ENCODE measurements at places on chromosomes 12 and 14.

DNA sequence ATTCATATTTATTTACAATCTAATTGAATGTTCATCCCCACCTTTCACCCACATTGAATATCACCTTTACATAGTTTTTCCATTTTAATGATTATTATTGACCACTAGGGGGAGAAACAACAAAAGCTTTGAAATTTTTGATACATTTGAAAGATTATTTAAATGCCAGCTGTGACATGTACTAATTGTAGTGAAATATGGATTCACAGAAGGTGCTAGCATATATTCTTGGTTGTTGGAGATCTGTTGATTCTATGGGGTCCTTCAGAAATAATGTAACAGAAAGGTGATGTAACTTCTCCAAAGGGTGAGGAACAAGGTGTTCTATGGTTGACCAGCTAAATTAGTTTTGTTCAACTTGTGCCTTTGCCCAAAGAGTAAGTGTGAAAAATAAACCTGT lies 22.4 kb upstream of the GPR33 start:
- DNase-seq, result no peak

GRCh38 chr12:109127533-109128242 lies 11.3 kb downstream of the ACACB start:
- no peak for DNase-seq

- no peak for DNase-seq
Measured at GRCh38 chr12:127770118-127770517, 496.9 kb upstream of the TMEM132C start.

DNA sequence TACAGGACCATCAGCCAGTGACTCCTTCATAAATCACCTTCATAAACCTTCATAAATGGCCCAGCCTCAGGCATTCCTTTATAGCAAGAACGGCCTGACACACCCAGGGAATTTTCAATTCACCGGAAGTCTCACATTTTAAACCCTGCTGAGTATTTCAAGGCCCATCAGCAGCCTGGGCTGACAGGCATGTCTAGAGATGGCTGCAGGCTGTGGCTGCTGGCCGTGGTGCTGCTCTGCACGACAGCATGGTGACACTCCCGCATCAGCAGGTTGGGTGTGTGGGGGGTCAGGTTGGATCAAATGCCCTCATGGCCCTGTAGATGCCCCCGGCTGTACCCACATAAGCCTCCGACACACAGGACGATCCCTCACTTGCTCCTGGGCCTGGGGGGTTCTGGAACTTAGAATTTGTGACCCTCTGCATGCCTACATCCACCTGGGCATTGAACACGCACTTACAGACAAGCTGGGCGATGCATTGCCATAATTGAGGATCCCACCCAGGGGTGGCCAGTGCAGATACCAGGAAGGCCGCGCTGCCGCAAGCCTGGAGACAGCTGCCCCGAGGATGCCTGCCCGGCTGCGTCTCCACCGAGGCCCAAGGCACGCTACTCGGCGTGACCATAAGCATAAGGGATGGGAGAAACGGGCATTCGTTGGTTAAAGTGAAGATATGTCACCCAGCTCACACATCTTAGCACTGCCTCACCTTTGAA lies 124.3 kb downstream of the PIWIL1 start:
- DNase-seq, result no peak

DNA sequence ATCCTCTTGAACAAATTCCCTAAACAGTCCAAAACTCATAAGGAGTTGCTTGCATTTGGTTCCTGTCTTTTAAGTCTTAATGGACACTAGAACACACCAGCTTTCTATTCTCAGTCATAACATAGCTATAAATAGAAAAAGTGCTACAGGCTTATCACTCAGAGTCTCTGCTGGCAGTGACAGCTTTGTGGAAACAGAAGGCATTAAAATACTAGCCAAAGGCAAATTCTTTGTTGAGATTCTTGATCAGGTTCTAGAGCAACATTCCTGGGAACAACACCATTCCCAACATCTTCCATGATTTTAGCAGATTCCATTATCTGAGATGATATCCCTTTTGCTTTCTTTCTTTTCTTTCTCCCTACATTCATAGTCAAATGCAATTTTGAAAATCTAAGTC lies 207.7 kb upstream of the PLEKHG7 start:
- DNase-seq, result no peak

DNA sequence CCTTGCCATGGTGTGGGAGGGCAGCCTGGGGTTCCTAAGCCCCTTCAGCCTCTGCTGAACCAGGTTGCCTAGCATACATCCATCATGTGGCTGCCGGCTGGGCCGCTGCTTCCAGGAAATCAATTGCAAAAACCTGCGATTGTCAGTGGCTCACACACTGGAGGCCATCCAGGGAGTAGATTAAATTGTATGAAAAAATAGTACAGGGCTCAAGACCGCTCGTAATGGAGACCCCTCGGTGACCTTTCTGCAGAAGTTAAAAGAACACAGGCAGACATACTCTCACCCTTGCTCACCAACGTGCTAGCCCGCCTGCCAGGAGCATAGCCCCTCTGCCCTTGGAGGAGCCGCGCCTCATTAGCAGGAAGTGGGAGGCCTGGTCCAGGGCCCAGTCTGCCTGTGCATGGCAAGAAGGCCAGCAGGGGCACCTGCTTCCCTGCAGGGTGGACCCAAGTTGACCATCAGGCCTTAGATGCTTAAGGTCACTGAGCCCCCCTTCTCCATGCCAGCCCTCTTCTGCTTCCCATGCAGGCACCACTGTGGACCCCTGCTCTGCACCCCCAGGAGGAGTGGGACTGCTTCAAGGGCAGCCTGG lies 31.4 kb upstream of the CIPC start:
- DNase-seq, result no peak

DNA sequence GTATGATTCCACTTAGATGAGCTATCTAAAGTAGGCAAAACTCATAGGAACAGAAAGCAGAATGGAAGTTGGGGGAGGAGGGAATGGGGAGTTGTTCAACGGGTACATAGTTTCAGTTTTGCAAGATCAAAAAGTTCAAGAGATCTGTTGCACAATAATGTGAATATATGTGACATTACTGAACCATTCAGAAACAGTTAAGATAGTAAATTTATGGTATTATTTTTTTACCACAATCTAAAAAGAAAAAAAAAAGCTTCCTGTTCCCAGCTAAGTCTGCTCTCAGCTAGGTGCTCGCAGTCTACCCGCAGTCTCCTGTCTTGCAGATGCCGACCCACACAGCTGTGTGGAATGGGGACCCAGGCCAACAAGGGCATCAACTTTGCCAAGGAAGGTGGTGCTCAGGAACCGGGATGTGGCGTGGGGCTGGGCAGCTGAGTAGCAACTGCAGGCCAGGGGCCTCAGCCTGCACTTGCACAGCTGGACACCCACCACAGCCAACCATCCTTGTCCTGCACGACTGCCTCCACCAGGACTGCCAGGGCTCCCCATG lies 15.3 kb upstream of the ANO6 start:
- DNase-seq, result no peak

- DNase-seq, result no peak
Measured at GRCh38 chr12:57764662-57765002, 2.2 kb downstream of the CYP27B1 start.

- no peak for DNase-seq
Measured at GRCh38 chr14:56959869-56960268, 149.6 kb upstream of the OTX2 start.

- no peak for DNase-seq
Measured at GRCh38 chr12:82620917-82621316, 65.8 kb upstream of the TMTC2 start.

DNA sequence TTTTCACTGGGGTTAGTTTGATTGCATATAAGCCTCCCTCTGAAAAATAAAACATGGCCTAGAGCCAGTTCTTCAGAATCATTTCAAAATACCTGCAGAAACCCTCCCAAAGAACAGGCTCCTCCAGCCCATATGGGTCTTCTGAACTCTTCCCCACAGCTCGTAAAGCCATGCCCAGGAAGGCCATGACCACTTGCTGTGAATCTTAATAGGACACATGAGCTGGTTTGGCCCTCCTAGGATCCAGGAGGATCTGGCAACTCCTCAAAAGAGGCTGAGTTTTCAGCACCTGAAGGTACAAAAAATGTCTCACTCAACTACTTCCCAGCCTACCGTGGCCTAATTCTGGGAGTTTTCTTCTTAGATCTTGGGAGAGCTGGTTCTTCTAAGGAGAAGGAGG lies 2.4 kb downstream of the MYBPC1 start:
- DNase-seq, result no peak

DNA sequence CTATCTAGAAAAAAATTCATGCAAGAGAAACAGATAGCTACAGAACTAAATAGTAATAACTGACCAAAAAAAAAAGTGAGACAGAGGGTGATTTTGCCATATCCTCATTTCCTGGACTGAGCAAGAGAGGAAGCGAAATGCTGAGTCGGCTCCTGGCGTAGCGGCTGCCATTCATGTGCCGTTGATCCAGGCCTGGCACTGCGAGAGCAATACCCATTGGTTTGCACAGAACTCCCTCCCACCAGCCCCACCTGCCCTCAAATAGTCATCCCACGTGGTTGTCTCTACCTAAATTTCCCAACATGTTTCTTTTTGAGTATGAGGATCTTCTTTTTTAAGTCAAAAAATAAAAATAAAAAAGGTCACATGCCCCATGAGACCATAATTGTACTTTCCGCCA lies 9.4 kb upstream of the WNT5B start:
- no peak for DNase-seq

- DNase-seq, result no peak
Measured at GRCh38 chr14:101774814-101775213, 13.3 kb downstream of the PPP2R5C start.

- no peak for DNase-seq
Measured at GRCh38 chr14:71597955-71598660, 334.1 kb upstream of the RGS6 start.

DNA sequence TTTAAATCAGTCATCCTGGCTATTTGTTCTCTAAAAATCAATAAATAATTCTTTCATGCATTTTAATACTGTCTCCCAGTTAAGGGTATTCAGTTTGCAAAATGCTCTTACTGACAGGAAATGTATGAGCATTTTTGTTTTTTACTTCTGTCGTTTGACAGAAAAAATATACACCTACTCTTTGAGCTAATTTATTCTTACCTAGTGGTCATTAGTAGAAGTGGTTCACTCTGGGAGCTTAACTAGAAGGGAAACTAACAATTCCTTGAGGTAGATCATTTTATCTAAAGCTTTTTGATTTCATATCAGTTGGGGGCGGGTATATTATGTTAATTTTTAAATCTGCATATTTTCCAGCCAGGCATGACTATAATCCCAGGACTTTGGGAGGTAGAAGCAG lies 33.8 kb upstream of the PAPLN start:
- no peak for DNase-seq

DNA sequence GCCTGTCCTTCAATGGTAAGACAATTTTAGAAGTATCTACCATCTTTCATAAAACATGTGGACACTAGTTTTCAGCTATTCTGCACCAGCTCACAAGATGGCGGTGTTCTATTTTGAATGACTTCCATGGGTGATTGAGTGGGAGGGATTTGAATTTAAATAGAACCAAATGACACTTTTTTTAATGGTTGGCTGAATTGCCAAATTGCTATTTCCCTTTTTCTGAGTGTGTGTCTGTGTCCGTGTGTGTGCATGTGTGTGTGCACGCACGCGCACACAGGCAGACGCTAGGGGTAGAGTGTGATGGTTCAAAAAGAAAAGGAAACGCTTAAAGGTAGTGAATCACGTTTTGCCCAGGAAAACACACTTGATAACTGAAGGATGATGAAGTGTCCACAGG lies 362.6 kb downstream of the DAD1 start:
- DNase-seq, result no peak

- DNase-seq, result no peak
Measured at GRCh38 chr14:63192085-63192484, 12.2 kb upstream of the RHOJ start.

- no peak for DNase-seq
Measured at GRCh38 chr12:75545636-75546035, 34.2 kb upstream of the KRR1 start.

DNA sequence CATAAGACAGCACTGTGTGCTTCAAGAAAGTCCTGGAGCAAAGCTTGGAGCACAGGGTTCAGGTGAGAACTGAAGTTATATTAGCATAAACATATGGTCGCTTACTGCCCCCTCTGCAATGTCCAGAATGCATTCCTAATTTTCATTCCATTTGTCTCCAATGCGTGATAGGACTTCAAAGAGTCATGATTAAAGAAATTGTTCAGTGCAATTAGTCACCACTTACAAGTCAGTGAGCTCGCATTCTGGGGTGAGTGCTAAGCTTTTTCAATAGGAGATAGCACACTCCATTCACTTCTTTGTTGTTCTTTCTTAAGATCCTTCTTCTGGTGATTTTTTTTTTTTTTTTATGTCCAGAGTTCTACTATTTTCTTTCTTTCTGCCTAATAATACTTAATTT lies 398.4 kb downstream of the SYT1 start:
- no peak for DNase-seq

- peak; percentile 72 for DNase-seq
Measured at GRCh38 chr12:67747869-67748742, 99.6 kb downstream of the DYRK2 start.

GRCh38 chr14:64848239-64848638 lies 31.5 kb downstream of the SPTB start:
- no peak for DNase-seq

- DNase-seq, result no peak
Measured at GRCh38 chr14:65860956-65861611, 448.6 kb downstream of the FUT8 start.

GRCh38 chr12:111298582-111299436 lies 70.1 kb downstream of the PHETA1 start:
- no peak for DNase-seq

GRCh38 chr12:67446716-67447115 lies 177.6 kb downstream of the CAND1 start:
- no peak for DNase-seq

GRCh38 chr12:26473291-26473690 lies 277.9 kb downstream of the SSPN start:
- DNase-seq, result no peak

DNA sequence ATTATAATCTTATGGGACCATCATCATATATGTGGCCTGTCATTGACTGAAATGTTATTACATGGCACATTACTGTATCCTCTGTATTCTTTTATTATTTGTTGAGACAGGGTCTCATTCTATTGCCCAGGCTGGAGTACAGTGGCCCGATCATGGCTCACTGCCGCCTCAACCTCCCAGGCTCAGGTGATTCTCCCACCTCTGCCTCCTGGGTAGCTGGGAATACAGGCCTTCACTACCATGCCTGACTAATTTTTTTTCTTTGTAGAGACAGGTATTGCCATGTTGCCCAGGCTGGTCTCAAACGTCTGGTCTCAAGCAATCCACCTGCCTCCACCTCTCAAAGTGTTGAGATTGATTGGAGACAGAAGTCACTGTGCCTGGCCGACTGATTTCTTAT lies 153.2 kb downstream of the RASSF9 start:
- no peak for DNase-seq

- DNase-seq, result no peak
Measured at GRCh38 chr14:74144789-74145188, 60.0 kb downstream of the LIN52 start.

GRCh38 chr14:74213907-74214803 lies 25.1 kb upstream of the VSX2 start:
- DNase-seq, result no peak

All from esophagus muscularis mucosa (tissue), 4 donors.